MG63 (cell line): ENCODE measurements at places on chromosomes 13 and 19. TPM values are rescaled to one million over a fixed set of nuclear protein-coding genes. Genes with fewer than 3 reads are reported as not detected.
A peak's percentile ranks its signal among the peaks of the same experiment; 100 is the strongest.

The SYNE4 gene
- 0.22 and 0.23 TPM in 2 replicates for total RNA-seq

DNA sequence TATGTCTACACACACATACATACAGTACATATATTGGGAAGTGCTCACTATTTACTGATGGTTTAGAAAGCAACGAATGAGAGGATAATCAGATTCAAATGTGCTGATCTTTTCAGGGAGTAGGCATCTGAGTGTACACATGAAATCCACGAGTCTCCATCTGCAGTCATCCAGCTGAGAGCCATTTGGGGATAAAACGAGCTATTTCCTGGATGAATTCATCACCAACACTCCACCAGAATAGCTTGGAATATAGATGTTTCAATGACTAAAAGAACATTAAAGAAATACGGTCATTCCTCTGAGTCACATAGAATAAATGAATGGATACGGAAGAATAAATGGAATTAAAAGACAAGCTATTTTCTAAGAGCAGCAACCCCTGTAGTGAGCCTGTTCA is 721.6 kb upstream of the ARGLU1 start:
- DNase-seq, result no peak

The CYP2A7 gene
- not detected in 2 replicates for total RNA-seq

DNA sequence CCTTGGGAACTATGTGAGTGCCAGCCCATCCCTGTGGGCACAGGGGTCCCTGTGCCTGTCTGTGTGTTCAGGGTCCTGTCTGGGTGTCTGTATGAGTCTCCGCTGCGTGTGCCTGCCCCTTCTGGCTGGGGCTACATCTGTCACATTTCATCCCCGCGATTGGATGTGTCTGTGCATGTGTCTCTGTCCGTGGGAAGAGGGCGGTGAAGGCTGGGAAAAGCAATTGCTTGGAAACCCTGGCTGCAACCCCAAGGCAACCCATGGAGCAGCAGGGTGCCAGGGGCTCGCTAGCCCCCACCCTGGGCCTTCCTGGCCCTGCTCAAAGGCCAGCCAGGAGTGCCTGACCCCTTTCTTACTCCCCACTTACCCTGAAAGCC is 1.4 kb downstream of the MAG start:
- DNase-seq, result no peak

DNA sequence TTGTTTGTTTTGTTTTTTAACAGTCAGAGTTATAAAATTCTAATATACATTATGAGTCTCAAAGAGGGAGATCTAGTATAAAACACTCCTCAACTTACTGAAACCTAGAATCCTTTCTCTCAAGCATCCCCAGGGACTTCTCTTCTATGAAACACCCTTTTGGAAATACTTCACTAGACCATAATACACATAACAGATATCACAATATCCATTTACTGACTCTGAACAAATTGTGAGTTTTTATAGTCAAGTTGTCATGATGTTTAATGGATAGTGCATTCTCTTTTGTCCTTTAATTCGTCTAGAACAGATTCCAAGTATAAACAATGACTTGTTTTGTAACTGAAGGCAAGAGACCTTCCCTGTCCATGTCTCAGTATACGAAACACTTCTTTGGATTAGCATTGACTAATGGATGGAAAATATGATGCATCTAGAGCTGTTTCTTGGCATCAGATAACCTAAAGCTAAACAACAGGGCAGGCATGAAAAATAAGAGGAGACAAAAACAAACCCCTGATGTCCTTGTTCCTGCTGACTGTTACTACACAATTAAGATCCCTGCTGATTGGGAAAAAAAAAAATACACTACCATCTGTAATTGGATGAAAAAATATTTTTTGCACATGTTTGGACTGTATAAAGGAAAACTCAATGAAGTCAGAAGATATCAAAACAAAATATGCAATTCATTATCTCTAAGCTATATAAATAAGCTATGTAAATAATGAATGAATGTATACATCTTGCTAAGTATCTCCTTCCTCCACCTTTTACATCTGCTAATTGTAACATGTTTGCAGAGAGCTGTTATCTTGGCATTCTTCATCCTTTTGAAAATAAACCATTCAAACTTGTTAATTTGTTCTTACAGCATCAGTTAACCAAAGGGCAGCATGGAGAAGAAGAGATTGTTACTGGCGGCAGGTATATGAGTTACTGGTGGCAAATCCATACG is 214.2 kb downstream of the LACC1 start:
- DNase-seq, result no peak

The GRK1 gene
- total RNA-seq, result not detected in 2 replicates

DNA sequence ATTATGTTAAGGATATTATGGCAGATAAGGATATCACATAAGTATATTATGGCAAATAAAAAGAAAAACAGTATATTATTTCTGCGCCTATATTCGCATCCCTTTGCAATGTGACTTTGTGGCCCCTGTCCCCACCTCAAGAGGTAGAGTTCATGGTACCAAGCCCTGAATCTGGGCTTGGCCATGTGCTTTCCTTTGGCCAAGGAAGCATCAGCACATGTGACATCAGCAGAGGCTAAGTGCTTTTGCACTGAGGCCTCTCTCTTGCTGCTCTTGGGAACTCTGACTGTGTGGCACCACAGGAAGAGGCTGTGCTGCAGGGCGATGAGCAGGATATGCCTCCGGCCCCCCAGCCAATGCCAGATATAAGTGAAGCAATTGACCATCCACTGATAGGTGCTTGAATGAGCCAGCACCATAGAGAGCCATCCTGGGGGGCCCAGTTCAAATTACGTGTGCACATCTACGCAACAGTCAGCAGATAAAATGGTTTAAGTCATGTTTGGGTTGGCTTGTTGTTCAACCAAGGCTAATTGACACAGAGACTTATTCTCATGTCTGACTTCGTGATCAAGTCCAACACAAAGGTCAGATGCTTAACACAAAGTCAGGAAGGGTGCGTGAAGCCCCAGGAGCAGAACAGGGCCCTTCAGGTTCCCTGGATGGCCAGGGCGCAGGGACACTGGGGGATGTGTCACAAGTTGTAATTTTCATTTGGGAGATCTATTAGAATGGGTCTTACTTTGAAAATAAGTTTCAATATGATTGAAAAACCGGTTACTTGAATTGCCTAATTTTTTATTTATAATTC is 173.3 kb downstream of the COL4A1 start:
- no peak for DNase-seq

The AMH gene
- total RNA-seq, result 0.49 and 4.1 TPM in 2 replicates

DNA sequence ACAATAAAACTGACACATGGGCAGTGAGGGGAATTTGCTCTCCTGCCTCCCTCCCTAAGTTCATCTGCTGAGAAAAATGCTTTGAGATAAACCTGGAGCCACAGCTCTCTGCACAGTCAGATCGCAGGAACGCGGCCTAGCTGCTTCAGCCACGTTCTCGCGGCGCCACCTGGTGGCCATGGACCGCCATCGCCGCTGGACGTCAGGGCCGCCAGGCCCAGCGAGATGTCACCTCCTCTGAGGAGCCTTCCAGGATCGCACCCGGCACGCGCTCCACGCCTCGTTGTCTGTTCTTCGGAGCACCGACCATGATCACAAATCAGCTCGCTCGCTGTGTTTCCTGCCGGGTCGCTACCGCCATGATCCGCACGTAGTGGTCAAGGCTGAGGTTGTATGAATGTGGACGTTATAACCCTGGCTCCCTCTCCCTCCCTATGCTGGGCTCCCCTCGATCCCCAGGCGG is 20.6 kb upstream of the USP29 start:
- DNase-seq, result peak; percentile 46

The FBN3 gene
- not detected in 2 replicates for total RNA-seq

- DNase-seq, result no peak
Observed at GRCh38 chr13:88303605-88304004, 632.4 kb downstream of the SLITRK5 start.

DNA sequence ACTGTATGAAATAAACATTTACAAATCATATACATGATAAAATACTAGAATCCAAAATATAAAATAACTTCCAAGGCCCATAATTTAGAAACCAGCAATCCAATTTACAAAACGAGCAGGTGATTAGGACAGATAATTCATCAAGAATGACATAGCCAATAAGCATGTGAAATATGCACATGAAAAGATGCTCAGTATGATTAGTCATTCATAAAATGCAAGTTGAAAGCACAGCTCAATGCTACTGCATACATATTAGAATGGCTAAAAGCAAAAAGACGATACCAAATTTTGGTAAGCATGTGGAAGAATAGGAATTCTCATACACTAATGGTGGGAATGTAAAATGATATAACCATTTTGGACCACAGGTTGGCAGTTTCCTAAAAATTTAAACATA is 837.2 kb upstream of the MIR17HG start:
- no peak for DNase-seq

- peak; percentile 83 for DNase-seq
Observed at GRCh38 chr19:37334179-37335071, 36.5 kb upstream of the ZNF527 start.

The ATP4B gene
- total RNA-seq, result not detected in 2 replicates

DNA sequence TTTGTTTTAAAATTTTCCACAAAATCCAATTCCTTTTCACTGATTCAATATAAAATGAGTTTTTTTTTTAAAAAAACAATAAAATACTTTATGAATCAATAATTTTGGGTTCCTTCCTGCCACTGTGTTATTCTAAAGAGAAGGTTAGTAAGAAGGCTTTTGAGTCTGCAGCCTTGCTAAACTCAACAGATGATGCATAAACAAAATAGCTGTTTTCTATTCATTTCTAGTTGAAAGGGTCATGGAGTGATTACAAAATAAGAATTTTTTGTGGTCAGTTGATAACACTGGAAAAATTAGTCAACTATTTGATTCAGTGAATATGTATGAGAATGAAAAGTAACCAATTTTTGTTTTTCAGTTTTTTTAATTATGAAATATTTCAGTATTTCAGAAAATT is 169.9 kb downstream of the VWA8 start:
- DNase-seq, result no peak

The TMEM91 gene
- total RNA-seq, result 0.64 and 1.5 TPM in 2 replicates

- DNase-seq, result no peak
Observed at GRCh38 chr19:38210458-38210987, 13.5 kb downstream of the DPF1 start.

- no peak for DNase-seq
Observed at GRCh38 chr13:97746649-97747048, 206.8 kb upstream of the IPO5 start.

DNA sequence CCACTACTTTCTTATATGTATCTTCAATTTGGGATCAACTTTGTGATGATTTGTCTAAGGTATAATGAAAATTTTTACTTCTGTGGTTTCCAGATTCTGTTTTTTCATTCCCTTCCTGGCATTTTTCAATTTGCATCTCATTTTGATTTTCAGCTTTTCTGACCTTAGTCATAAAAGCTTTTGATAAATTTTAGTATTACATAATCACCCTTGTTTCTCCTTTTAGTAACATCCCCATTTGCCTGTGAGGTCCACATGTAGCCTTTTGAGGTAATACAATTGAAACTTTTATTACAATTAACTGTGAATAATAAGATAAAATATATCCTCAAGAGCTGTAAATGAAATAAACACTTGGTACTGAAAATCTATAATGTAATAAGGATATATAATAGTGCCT is 31.2 kb downstream of the LACC1 start:
- DNase-seq, result no peak

DNA sequence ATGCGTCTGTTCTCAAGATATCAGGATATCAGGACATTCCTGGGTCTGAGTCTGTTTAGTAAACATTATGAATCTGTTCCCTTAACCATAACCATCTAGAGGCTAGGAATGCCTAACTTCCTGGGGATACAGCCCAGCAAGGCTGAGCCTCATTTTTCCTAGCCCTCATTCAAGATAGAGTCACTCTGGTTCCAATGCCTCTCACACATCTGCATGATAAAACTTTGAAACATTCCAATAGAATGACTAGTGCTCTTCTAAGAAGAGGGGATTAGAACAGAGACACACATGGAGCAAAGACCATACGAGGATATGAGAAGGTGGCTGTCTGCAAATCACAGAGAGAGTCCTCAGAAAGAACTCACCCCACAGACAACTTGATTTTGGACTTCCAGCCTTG is 20.6 kb upstream of the CABP5 start:
- no peak for DNase-seq

DNA sequence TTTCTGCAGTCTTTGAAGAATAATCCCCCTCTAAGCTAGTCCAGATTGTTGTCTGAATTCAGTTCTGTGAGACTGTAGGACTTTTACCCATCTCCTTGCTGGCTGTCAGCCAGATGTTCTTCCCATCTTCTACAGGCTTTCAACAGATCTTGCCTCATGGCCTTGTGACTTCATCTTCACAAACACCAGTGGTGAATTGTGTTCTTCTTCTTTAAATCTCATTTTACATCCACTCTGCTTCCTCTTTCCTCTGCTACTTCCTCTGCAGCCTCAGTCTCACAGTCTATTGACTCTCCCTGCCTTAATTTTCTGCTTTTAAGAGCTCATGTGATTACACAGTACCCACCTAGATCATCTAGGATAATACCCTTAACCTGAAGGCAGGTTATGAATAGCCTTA is 859.0 kb upstream of the SLITRK1 start:
- no peak for DNase-seq

The FRY gene
- total RNA-seq, result 0.79 and 1.6 TPM in 2 replicates

DNA sequence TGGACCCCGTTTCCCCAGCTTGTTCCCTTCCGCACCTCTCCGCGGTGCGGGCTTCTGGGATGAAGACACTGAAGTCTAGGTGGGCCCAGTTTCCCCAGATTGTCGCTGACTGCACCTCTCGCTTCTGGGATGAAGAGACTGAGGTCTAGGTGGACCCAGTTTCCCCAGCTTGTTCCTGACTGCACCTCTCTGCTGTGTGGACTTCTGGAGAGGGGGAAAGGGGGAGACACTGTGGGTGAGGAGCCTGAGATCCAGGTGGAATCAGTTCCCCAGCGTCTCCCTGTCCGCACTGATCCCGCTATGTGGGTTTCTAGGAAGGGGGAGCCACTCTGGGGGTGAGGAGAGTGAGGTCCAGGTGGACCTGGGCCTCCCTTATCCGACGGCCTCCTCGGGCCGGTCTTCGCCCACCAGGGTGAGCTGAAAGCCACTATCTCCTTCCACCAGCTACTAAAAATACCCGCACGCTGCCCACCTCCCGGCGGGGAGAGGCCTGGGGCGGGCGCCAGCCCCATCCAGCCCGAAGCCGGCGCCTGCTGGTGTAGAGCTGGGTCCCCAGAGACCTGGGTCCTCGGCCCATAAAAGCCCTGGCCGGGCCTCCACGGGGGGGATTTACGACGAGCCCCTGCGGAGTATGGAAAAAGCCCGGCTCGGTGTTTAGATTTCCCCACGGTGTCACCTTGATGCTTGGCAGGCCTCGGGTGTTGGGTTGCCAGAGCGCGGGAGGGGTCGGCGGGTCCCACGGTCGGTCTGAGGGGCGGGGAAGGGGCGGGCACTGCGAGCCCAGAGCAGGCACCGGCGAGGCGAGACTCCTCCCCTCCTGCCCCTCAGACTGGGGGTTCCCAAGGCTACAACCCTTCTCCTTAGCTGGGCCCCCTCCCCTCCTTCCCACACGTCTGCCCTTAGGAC is 10.6 kb downstream of the FUT6 start:
- no peak for DNase-seq

DNA sequence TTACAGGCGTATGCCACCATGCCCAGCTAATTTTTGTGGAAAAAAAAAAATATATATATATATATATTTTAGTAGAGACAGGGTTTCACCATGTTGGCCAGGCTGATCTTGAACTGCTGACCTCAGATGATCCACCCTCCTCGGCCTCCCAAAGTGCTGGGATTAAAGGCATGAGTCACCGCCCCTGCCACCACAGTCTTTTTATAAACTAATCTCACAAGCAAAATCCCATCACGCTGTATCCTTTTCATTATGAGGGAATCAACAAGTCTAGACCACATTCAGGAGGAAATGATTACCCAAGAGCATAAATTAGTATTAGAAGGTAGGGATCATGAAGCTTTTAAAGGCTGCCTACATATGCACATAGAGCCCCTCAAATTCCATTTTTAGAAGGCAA is 210.6 kb upstream of the NBEA start:
- DNase-seq, result peak; percentile 22

The PTPRH gene
- 3.9 and 11.8 TPM in 2 replicates for total RNA-seq
